ENCODE measurements at places on chromosomes 5 and 9.

GRCh38 chr5:94463739-94464138, 154.7 kb downstream of the KIAA0825 start:
- DNase-seq = no peak

DNA sequence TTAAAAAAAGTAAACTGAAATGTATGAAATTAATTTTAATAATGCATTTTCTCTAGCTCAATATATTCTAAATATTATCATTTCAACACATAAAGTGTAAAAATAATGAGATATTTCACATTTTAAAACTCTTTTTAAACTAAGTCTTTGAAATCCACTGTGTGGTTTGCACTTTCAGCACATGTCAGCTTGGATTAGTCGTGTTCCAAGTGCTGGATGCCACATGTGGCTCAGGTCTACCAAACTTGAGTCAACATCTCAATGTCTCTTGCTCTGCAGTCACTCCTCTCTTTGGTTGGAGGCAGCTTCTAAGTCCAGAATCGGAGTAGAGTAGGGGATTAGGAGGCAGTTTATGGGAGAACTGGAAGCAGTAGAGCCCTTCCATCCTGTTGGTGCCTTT, 173.7 kb upstream of the ANKRD55 start:
- no peak for DNase-seq

DNA sequence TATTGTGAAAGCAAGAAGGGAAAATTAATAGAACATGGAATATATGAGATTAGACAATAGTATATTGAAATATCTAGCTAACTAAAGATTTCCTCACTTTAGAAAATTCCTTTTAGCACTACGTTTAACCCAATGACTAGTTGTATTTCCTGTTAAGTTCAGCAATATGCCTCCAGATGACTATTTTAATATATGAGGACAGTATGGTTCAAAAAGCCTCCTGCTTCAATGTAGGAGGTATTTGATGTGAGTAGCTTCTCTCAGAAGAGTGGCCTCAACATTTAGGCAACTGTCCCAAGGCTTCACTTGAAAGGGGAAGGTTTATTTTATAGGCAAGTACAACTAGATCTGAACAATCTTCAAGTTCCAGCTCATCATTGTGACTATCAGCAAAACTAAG, 2.0 kb upstream of the MEF2C start:
- DNase-seq = no peak

DNA sequence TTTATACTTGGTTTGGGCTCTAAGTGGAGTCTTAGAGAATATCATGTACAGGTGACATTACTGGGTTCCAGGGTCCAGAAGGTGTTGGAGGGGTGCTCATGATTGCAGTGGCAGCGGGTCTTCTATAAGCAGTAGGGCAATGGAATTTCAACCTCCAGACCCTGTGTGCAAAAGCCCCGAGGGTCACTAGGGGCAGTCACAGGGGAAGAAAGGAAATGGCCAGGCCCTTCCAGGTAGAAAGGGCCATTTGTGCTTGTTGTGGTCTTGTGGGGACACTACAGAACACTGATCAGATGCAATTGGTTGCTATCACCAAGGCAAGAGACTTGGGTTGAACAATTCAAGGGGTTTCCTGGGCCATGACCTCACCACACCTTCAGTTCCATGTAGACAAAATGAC, 283.4 kb downstream of the GADD45G start:
- no peak for DNase-seq

DNA sequence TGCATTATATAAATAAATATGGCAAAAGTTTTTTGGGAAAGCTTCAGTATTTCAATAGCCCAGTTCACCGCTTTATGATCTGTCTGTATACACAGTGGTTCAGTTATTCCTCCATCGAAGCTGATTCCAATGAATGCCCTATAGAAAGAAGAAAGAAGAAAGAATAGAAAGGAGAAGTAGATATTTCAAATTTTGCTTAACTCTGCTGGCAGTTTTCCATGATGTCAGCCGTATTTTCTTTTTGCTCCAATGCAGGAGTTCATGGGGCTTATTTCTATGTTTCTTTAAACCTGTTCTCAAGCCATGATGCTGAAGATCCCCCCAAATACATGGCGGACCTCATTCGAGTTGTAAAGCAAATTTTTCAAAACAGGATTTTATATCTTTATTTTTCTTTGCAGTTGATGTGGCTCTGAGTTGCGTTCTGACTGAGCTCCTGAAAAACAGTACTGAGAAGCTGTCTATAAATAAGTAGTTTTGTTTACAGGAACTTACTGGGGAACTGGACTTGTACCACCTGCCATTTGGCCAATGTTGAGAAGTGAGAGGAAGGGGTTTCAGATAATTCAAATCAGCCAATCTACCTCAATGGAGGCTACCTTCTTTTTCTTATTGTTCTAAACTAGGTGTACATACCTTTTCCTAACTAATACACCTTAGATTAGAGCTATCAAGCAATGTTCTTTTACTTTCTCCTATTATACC, 418.5 kb upstream of the MEF2C start:
- DNase-seq = no peak

DNA sequence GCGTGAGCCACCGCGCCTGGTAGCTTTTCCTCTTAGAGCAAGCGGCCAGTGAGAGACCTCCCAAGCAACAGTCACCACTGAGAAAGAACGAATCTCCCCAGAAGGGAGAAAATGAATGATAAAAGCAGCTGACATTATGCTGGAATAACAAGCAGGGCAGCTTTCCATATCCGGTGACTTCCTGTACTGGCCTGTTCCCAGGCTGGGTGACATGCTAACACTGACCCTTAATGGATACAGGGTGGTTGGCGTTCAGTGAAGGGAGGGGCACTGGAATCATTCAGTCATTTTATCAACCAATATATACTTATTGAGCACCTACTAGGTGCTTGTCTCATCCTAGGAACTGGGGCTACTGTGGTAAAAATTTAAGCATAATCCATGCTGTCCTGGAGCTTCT, 357.3 kb upstream of the PANK3 start:
- no peak for DNase-seq

DNA sequence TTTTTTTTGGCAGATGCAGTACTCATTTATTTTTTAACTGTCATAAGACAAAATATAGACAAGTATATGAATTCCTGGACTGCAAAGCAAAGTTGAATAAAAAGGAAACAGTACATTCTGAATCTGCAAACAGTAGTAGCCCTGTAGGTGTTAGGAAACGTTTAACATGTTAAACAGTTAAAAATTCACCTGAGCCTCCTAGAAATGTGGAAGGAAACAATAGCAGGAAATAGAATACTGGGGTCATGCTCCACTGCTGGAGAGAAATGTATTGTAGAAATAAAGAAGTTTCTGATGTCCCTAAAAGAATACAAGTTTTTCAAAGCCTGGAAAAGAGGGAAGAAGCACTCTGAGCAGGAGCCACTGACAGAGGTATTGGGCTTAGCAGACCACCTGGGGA, 866.0 kb downstream of the PTPRD start:
- no peak for DNase-seq

- no peak for DNase-seq
Measured at GRCh38 chr5:37212096-37212495, 37.1 kb downstream of the CPLANE1 start.

DNA sequence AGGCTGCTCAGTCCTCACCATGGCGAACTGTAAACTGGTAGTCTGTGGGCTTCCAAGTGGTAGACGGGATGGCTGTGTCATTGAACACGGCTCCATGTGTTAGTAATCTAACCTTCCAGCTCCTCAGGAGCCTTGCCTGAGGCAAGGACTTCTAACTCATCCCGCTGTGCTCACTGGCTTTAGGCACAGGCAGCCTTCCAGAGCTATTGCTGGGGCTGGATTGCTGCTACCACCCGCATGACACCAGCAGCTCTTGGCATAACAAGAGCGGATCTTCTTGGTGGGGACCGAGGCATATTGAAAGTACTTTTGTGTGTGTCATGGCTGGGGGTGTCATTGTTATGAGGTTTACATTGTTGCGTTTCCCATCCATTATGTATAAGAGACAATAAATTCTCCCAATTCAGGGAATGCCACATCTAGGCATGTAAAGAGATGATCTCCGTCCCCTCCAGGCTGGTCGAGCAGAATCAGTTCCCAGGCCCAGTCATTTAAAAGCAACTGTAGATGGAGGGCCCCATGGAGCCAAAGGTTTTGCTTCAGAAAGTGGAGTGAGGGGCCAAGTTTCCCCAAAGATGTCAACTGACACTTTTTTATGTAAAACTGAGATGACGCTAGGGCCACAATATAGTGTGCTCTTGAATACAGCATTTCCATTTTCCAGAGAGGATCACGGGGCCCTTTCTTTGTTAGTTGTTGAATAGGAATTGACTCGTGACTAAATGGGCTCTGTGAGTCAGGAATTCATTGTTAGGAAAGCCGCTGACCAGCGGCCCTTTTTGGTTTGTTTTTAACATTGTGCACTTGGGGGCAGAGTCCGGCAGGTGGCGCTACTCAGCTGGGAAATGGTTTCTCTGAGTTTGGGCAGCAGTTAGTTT, 759.5 kb downstream of the TAF11L14 start:
- peak; percentile 5 for DNase-seq

DNA sequence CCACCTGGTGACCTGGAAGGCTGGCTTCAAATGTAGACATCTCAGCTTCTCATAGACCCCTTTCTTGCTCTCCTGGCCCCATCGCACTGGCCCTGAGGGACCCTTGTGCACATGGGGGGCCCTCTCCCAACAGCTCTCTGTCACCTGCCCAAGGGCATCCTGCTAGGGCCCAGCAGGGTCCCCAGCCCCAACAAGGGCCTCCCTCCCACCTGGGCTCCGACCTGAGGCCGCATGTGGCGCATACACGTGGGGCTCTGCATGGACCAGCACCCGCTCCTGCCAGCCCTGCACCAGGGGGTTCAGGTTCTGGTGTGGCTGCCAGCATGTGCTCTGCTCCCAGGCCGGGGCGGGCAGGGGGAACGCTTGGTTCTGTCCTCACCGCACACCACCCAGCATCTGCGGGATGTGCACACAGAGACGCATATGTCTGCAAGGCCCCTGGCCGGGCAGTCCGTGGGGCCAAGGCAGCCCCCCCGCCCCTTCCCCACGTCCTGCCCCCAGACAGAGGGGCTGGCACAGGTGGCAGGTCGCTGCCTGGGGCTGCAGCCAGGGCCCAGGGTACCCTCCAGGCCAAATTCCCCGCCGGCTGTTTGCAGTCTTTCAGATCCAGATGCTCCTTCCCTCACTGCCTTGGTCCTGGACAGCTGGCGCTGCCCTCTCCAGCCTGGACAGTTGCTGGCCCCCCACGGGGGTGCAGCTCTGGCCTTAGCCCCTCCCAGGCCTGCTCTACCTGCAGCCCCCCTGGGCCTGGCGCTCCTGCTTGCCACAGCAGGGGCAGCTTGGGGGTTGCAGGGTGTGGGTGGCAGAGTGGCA, 17.9 kb upstream of the NRARP start:
- DNase-seq = no peak

- DNase-seq = no peak
Measured at GRCh38 chr5:159244163-159244562, 18.9 kb upstream of the UBLCP1 start.

DNA sequence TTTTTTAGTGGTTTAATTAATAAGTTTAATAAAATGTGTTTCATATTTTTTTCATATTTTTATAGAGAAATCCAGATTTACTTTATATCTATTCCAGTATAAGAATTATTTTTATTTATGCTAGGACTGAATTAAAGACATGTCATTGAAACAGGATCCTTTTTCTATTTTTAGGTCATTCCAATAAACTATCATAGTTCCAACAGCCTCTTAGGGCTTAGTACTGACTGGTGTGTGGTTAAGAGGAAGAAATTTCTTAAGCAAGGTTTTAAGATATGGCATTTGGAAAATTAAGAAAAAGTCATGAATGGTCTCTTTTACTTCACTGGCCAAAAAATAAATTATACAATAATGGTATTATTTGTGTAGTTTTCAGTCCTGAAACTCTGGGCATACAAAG, 31.2 kb upstream of the PRR16 start:
- DNase-seq = no peak

DNA sequence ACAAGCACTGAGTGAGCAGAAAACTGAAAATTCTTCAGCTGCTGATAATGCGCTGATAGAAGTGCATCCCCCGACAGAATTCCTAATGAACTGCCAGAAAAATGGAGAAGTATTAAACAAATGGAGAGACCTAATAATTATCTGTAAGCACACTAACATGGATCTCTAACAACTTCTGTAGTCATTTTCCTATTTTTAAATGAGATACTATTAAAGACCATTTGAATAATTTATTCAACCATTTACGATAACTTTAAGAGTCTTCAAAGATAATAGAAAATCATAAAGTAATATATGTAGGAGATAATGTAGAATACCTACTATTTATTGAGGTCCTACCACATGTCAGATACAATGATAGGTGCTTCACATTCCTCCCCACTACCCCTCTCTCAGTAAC, 72.9 kb downstream of the EFNA5 start:
- DNase-seq = no peak

GRCh38 chr5:109743770-109744212, 54.1 kb downstream of the MAN2A1 start:
- DNase-seq = no peak

DNA sequence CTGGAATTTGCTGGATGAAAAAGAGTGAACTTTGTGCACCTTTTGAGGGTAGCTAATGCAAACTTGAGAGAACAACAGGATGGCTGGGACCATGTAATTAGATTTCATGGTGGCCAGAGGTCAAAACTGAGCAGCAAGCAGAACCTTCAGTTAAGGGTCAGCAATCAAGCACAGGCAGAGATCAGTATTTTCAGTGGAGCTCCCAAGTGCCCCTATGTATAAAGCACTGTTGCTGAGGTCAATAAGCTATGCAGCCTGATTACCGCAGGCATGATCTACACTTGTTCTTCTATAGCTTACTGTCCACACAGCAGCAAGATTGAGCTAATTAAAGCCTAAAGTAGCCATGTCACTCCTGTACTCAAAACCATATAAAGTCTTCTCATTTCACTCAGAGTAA, 62.1 kb upstream of the TMC1 start:
- DNase-seq = no peak

GRCh38 chr5:105670596-105670995, 2000.1 kb downstream of the EFNA5 start:
- no peak for DNase-seq

GRCh38 chr5:116130471-116130870, 45.6 kb downstream of the COMMD10 start:
- no peak for DNase-seq

DNA sequence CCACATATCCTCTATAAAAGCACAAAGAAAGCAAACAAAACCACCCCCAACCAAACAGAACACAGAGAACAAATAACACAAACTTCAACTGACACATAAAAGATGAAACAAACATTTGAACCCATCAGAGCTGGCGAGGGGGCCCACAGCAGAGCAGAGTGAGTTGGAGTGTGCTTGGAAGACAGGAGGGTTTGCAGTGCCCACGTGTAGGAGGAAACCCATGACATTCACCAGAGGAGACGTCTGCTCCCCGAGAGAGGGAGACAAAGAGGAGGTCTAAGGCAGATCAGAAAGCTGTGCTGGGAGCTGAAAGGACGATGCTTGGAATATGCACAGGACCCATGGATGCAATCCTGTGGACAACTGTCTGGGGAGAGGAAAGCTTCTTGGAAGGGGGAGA, 27.0 kb downstream of the MRPL36 start:
- DNase-seq = no peak

GRCh38 chr9:130990978-130991777, 17.8 kb upstream of the LAMC3 start:
- DNase-seq = no peak

DNA sequence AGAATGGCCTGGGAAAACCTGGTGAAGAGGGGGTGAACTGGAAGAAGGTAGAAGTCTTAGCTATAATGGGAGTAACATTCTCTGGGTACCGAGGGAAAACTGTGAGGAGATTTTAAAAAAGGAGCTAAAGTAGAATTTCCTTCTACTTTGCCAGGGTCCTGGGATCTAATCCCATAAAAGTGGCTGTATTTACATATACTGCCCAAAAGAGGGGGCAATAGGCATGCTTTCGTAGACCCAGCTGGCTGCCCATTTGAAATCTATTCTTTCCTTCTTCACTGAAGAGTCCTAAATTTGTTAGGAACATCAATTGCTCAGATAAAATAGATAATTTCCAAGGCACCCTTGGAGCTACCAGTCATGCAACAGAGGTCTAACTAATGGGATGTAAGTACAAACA, 159.2 kb downstream of the CDC42SE2 start:
- no peak for DNase-seq

Measured in stimulated activated CD4-positive, alpha-beta T cell treated with anti-CD3 and anti-CD28 coated beads, Interleukin-1b, Interleukin-23, amount 100 ng/mL, for 1 hour (primary cell).